ENCODE measurements at places on chromosomes 5 and 9. TPM values are rescaled to one million over a fixed set of nuclear protein-coding genes. Genes with fewer than 3 reads are reported as not detected.

DNA sequence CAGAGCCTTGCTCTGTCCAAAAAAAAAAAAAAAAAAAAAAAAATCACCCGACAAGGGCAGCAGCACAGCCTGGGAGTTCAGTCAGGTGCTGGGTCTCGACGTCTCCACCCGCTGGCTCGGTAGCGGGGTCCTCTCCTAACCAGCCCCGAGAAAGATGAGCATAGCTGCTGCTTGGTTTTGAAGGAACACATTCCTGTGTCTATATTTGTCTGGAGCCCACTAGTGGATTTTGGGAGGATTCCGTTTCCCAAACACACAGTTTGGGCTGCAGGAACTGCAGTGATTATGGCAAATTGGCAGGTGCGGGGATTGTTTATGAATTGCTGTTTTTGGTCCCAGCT lies 1.2 kb downstream of the OTULINL start:
- no peak for DNase-seq

DNA sequence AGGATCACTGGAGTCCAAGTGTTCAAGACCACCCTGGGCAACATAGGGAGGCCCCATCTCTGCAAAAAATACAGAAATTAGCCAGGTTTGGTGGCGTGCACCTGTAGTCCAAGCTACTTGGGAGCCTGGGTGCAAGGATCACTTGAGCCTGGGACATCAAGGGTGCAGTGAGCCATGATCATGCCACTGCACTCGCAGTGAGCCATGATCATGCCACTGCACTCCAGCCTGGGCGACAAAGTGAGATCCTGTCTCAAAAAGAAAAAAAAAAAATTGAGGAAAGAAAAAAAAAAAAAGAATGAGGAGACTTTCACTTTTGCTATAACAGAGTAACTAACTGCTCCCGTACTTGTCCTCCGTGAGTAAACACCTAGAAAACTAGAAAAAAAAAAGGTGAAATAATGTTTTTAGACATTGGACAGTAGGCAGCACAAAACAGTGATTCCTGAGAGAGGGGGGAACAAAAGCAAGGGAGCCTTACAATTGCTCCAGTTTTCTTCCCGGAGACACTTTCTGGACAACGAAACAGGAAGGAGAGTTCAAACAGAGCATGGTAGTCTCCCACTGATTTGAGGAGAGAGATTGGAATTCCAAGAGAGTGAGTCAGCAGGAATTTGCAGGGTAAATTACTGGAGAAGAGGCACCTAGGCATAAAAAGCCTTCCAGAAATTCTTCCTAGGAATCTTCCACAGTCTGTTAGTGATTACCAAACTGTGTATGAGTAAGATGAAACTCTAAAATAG lies 6.9 kb upstream of the ZBTB5 start:
- peak; percentile 88 for DNase-seq

Gene PCDHGA3
- total RNA-seq = 2.2 TPM

Gene TLX3
- not detected for total RNA-seq

DNA sequence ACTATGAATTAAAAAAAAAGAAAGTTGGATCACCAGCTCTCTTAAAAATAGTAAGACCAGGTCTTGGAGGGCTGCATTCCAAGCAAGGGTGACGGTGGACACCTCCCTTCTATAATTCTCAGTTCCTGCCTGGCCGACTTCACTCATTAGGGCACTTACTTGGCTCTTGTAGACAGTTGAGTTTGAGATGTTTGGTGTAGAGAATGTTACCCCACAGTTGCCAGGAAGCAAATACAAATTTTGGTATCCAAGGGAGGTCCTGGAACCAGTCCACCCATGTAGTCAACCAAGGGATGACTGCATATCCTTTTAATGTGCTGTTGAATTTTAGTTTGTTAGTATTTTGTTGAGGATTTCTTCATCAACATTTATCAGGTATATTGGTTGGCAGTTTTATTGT lies 20.6 kb downstream of the B4GALT7 start:
- no peak for DNase-seq

- no peak for DNase-seq
Measured at GRCh38 chr5:171855798-171856763, 70.5 kb downstream of the SMIM23 start.

Gene BRINP1
- total RNA-seq = 1.9 TPM

GRCh38 chr5:158521995-158522394 lies 577.7 kb downstream of the EBF1 start:
- DNase-seq = peak; percentile 60

Gene SPINK4
- not detected for total RNA-seq

DNA sequence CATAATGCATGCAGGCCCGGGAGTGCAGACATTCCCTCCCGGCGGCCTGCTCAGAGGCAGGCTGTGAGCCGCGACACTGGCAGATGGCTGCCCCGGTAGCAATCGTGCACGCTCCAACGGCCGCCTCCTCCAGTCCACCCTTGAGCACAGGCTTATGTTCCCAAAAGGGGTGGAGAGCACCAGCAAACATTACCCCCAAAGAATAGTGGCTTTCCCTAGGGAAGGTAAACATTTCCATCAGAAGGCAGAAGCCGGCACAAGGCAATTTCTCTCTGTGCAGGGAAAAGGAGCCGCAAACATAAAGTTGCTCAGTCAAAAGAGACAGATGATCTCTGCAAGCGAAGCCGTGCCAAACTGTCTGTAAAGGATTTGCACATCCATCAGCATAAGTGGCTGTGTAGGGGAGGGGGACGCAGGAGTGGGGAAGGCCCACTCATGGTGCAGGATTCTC lies 92.5 kb downstream of the SIL1 start:
- peak; percentile 35 for DNase-seq

Gene SCGB3A2
- not detected for total RNA-seq

DNA sequence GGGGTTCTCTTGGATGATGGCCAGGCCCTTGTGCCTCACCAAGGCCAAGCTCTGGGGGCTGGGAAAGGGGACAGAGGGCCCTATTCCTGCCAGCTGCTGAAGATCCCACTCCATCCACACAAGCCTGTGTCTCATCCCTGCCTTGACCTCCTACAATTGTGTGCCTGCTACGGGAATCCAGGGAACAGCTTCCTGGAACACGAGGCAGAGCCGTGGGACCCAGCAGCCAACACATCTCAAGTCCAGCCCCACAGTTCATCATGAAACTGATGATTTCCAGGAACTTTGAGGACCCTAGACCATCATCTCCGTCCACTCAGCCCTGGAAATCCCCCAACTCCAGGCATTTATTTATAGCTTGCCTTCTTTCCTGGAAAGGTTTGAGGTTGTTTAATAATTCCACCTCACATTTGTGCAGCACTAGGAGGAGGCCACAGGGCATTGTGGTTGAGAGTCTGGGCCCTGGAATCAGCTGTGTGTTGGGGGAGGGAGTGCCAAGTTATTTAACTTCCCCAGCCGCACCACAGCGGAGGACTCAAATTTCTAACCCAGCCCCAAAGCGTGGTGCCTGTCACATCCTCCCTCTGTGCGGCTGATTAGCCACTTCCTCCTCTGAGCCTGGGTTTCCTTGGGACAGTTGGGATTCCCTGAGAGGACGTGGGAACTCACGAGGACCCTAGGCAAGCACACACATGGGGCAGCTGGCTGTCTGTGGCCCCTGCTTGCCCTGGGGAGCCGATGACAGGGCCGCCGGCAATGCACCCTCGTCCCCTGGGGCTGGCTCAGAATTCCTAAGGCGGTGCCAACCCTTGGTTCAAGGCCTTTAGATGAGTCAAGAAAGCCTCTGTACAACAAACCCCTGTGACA lies 58.2 kb upstream of the GGTA1 start:
- DNase-seq = peak; percentile 84

Gene AP3B1
- total RNA-seq = 60.9 TPM

Gene C9orf78
- 49.1 TPM for total RNA-seq

GRCh38 chr5:39117401-39117800 lies 43.2 kb upstream of the RICTOR start:
- DNase-seq = peak; percentile 19

- DNase-seq = no peak
Measured at GRCh38 chr9:1538301-1538700, 476.8 kb upstream of the SMARCA2 start.

Gene NKD2
- total RNA-seq = 1.9 TPM

DNA sequence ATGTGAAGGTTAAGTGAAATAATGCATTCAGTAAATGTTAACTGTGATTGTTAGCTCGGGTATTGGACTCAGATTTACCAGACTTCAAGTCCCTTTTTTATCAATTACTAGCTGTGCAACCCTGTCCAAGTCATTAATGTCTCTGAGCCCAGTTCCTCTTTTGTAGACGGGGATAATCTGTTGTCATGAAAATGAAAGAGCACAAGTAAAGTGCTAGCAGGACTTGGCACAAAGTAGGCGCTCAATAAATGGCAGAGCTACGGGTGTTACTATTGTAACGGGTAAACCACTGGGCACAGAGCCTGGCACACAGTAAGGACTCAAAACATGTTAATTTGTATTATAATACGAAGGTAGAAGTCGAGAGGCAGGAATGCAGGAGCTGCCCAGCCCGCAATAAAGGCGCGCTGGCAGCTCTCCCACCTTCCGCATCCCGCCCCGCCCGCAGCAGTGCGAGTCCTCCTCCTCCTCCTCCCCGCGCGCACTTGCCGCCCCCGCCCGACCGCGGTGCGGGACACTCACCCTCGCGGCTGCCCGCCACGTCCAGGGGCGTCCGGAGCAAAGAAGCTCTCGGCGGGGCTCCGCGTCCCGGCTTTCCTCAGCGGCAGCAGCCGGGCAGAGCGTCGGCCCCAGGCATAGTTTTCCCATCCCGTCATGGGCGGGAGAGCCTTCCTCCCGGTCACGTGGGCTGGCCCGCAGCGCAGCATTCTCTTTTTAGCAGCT lies at the start of gene C1QTNF2:
TSS of gene C1QTNF2 (minus strand) at position 637 of the 723 bp plus-strand sequence. CDS start 15,615 bp downstream, outside the sequence.
- peak; percentile 87 for DNase-seq
